ENCODE measurements at places on chromosomes 2 and 18.
A peak's percentile ranks its signal among the peaks of the same experiment; 100 is the strongest.

DNA sequence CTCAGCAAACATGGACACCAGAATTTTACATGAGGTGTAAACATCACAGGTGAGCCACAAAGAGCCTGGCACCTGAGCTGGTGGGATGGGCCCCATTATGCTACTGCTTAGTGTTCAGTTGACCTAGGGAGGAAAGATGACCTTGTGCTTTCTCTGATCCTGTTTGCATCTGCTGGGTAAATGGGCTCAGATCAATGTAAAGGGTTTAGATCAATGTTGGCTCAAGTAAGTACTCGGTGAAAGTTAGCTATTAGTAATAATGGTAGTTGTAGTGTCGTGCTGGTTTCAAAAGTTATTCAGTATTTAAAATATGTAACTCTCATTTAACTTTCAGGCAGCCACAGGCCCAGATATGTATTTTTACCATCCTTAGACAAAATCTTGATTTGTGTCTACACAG is 19.8 kb downstream of the ABHD3 start:
- DNase-seq: no peak

- DNase-seq: no peak
Measured at GRCh38 chr2:189267925-189268579, 88.5 kb upstream of the COL5A2 start.

GRCh38 chr2:201642086-201642578 is 1.2 kb downstream of the TMEM237 start:
- DNase-seq: no peak

DNA sequence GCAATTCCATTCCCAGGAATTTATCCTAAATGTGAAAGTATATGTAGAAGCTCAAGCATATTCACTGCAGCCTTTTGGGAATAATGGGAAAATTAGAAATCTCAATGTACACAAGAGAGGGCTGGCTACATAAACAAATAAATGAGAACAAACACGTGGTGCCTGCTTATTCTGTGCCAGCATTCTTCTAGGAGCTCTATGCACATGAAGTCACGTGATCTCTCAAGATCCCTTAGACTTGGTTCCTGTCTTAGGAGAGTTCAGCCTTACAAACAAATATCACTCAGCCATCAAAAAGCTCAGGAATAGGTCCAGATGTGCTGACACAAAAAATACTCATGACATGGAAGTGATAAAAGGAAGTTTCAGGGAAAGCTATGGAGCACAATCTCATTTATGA is 92.9 kb upstream of the SP3 start:
- DNase-seq: no peak

DNA sequence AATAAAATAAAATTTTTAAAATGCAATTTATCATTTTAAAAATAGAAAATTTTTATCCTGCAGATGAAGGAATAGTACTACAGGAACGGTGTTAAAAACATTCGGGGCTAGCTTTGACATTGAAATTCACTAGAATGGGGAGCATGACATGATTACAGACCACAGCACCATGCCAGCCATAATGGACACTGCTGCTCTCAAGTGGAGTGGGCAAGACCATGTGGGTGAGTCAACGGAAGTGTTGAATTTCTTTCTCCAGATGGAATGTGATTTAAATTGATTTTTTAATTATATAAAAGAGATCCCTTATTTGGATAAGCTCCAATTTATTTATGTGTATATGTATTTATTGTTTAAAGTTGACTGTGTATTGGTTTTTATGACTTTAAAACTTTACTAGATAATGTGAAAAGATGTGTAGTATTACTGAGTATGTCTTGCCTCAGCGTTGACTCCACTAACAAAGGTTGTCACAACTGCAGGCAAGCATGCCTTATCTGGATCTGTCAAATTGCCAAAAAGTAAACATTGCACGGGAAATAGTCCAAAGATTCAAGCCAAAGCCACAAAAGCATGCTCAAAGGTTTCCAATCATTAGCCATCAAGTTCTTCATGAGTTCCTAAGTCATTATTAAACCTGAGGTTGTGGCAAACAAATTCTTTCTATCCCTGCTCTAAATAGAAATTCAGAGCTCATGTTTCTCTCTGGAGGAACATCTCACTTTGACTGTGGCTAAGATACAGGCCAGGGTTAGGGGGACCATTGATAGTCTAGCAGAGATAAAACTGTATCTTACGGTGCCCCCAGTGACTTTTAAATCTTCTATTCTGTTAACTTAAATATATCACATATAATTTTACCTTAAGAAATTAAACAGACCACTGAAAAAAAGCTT is 536.9 kb downstream of the TMX3 start:
- DNase-seq: peak; percentile 98

DNA sequence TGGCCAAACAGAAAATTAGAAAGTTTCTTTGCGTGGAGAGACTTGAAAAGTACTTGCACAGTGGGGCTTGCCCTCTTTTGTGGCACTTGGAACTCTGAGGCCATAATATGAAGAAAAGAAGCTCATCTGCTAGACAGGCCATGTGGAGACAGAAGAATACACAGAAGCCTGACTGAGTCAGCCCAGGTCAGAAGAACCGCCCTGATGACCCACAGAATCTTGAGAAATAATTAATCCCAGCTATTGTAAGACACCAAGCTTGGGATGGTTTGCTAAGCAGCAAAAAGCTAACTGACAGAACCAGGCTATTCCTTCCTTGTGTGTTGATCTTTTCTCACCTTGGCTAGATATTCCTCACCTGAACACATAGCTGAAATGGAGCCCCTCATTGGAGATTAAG is 33.7 kb downstream of the G6PC2 start:
- DNase-seq: no peak

DNA sequence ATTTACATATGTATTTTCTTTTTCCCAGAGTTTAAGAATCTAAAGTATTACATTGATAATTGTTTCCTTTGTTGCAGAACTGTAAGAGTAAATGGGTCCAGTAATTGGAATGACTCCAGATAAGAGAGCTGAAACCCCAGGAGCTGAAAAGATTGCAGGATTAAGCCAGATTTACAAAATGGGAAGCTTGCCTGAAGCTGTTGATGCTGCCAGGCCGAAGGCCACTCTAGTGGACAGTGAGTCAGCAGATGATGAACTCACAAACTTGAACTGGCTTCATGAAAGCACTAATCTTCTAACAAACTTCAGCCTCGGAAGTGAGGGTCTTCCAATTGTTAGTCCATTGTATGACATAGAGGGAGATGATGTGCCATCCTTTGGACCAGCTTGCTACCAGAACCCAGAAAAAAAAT is 183.8 kb upstream of the STON1 start:
- peak; percentile 71 for DNase-seq

DNA sequence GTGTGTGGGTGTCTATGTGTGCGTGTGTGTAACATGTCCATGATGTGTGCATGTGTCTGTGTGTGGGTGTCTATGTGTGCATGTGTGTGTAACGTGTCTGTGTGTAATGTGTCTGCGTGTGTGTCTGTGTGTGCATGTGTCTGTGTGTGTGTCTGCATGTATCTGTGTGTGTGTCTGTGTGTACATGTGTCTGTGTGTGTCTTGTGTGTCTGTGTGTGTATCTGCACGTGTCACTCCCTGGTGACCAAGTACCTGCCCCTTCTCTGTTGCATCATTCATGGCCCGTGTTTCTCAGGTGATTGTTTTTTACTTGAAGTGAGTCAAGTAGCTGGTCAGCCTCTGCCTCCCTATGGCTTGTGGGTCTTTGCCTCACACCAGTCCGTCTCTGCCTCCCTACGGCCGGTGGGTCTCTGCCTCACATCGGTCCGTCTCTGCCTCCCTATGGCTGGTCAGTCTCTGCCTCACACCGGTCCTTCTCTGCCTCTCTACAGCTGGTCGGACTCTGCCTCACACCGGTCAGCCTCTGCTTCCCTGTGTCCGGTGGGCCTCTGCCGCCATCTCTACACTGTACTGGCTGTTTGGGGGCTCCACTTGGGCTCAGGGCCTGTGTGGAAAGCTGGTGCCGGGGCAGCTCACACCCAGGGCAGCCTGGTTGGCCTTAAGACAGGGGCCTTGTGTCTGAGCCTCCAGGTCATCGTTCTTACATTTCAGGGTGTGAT is 31.6 kb downstream of the KCNG2 start:
- no peak for DNase-seq

DNA sequence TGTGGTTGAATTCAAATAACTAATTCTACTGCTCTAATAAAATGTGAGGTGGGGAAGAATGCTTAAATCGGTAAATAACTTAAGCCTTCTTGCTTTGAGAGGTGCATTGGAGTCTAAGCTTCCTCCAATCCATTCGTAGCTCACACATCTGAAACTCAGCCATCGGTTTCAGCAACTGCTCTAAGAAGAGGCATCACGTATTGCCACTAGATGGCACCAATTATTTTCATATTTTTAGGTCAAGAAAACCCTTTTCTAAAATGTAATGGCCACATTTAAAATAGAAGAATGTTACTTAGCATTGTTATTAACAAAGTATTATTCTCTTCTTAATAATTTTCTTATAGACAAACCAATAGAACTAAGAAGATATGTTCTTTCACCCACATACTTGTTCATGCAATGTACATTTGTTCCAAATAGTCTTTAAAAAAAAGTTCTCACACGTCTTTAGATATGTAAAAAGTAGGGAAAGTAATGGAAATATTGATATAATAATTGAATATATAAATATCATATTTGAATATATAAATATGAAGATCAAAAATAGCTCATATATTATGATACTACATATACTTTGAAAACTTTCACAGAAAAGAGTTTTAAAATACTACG is 229.8 kb downstream of the CCDC178 start:
- no peak for DNase-seq

DNA sequence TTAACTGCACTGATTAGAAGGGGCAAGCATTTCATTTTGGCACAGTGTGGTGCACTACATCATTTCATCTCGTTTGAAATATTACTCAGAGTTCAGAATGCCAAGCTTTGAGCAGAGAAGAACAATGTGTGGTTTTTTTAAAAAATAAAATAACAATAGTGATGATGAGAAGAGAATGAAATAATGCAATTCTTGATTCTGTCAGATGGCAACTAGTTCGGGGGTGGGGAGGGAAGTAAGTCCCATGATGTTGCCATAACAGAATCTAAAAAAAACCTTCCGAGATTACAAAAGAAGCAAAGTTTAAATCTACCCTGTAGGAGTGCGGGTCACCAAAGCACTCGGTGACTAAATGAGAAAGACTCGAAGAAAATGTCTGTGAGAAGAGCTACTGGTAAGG is 490.4 kb downstream of the NR4A2 start:
- DNase-seq: peak; percentile 22

- no peak for DNase-seq
Measured at GRCh38 chr2:201837824-201838431, 31.6 kb downstream of the CDK15 start.

DNA sequence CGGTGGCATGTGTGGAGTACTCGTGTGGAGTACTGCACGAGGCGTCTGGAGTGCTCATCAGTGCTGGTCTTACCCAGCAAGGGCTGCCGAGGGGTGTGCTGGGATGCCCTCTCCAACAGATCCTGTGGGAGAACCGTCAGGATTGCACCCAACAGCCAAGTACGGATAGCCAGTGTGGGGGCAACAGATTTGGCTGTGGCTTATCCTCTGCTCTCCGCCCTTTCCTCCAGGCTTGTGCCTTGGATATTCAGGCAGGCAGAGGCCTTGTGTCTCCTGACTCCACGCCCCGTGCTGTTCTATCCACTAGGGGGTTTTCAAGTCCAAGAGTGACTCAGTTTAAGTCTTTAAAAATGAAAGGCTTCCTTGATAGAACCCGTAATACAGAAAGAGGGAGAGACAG is 321.0 kb upstream of the HS6ST1 start:
- no peak for DNase-seq

DNA sequence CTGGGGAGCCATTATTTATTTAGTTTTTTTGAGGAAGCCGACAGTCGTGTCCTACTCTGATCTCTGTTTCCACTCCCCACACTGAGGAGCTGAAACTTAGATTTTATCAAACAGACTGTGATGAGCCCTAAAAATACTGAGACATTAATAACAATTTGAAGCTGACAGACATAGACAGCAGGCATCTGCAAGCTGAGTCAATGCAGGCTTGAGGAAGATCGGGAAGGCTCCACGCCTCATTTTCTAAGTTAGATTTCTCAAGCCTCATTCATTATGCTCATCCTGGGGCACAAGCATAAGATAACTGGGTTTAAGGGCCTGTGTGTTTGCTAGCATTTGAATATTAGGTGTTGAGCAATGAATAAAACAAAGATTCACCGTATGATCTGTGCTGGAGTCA is 26.3 kb downstream of the EFR3B start:
- no peak for DNase-seq

GRCh38 chr2:44250376-44250775 is 24.9 kb upstream of the SLC3A1 start:
- DNase-seq: no peak

DNA sequence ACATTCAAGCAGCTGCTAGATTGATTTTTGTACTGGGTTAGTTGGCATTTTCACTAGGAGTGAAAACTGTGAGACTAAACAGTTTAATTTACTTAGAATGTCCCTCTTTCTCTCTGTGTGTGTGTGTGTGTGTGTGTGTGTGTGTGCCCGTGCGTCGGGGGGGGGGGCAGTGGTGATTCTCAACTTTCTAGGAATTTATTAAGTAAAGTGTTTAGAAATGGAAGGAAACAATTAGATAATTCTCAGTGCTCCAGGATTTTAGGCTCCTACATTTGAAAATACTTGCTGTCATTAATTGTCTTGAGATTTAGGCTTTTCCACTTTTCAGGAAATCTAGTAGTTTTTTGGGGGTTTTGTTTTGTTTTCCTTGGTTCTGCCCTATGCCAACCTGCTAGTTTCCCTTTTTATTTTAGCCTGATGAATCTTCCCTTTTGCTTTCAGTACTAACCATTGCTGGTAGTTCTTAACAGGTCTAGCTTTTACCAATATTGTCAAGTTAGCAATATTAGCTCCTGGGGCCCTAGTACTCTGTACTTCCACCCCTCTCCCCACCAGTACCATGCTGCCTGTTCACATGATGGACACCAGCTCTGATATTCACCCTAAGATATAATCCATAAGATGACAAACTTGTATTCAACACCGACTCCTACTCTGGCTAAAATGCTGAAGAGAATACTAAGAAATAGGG is 4.9 kb downstream of the EPAS1 start:
- DNase-seq: no peak

DNA sequence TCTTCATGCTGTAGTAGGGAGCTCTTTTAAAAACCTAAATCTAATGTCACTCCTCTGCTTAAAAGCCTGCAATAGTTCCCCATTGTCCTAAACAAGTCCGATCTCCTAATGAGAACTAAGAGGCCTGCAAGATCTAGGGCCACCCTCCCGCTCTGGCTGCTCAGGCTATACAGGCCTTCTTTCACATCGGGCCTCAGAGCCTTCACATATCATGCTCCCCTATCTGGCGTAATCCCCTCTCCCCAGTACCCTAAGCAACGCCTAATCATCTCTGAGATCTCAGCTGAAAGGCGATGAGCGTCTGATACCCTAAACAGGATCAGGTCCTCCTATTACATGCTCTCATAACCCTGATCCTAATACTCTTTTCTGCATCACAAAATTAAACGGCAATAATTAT is 1.9 kb downstream of the MAP4K3 start:
- DNase-seq: no peak

- DNase-seq: peak; percentile 69
Measured at GRCh38 chr2:222844323-222844722, 16.5 kb upstream of the ACSL3 start.

GRCh38 chr2:37449761-37450296 is 105.4 kb downstream of the QPCT start:
- DNase-seq: no peak
